ENCODE measurements at places on chromosomes 3 and 15. TPM values are rescaled to one million over a fixed set of nuclear protein-coding genes. Genes with fewer than 3 reads are reported as not detected.

DNA sequence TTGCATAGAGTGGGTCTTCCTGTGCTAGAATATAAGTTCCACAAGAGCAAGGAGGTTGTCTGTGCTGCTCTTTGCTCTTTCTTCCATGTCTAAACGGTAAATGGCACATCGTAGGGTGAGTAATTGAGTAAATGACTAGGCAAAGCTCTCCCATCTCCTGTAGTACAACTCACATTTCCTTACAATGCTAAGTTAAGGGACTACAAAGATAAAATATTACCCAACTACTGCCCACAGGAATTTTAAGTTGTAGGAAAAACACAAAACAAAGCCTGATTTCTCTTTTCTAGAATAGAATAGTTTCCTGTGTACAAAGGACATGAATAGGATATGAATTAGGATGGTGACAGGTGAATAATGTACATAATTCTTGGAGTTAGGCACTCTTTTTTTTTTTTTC, 19.9 kb upstream of the LRIG1 start:
- no peak overlapping the region for H3K4me3 ChIP-seq
- H3K27ac ChIP-seq = no peak overlapping the region
- H3K27me3 ChIP-seq = peaks cover 11% of the 10 kb centered on the region
- no peaks in the 10 kb centered on the region for H3K36me3 ChIP-seq

The GOLGA8G gene
- total RNA-seq = not detected

DNA sequence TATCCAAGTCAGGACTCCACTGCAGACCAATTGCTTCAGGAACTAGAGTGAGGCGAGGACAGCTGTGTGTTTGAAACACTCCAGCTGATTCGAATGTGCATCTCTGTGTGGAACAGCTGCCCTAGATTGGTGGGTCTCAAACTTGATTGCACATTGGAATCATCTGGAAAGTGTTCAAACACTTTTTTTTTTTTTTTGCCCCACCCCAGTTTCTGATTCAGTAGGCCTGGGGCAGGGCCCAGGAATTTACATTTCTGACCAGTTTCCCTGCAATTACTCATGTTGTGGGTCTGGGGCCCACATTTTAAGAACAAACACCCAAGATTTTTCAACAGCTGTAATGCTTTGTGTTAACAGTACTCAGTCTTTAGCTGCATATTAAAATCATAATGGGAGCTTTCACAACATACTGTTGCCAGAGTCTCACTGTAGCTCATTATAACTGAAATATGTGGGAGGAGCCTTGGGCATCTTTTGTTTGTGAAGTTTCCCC, 156.6 kb downstream of the NR1D2 start:
- no peaks in the 10 kb centered on the region for H3K36me3 ChIP-seq
- H3K4me1 ChIP-seq = peaks cover 5% of the 10 kb centered on the region
- no peaks in the 10 kb centered on the region for H3K27me3 ChIP-seq
- H3K4me3 ChIP-seq = no peak overlapping the region
- no peak for DNase-seq

The SLC22A13 gene
- 0.60 TPM for total RNA-seq

GRCh38 chr15:69652293-69652692, 199.7 kb downstream of the RPLP1 start:
- no peaks in the 10 kb centered on the region for H3K36me3 ChIP-seq
- no peak overlapping the region for H3K27ac ChIP-seq
- H3K4me1 ChIP-seq = peaks cover 27% of the 10 kb centered on the region
- H3K27me3 ChIP-seq = peaks cover 57% of the 10 kb centered on the region

DNA sequence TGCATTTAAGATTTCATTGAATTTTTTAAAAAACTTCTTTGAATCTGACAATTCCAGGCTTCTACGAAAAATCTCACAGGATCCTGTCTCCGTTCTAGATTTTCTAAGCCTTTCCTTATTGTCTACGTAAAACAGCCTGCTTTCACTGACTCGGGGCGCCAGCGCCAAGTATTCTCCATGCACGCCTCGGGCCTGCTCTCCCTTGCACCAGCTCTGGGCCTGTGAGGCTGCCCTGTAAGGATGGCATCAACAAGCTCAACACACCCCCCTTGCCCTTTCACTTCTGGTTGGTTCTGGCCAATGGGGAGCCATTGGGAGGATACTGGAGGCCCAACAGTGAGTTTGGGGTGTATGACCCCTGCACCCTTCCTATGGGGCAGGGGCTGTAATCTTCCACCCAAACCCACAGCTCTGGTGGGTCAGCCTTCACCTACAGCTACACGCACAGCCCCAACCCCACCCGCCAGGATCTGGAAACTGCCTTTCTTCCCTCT, 47.8 kb downstream of the SLC41A3 start:
- H3K4me1 ChIP-seq = peaks cover 4% of the 10 kb centered on the region
- peaks cover 35% of the 10 kb centered on the region for H3K36me3 ChIP-seq
- no peak overlapping the region for H3K27ac ChIP-seq
- H3K27me3 ChIP-seq = no peaks in the 10 kb centered on the region

DNA sequence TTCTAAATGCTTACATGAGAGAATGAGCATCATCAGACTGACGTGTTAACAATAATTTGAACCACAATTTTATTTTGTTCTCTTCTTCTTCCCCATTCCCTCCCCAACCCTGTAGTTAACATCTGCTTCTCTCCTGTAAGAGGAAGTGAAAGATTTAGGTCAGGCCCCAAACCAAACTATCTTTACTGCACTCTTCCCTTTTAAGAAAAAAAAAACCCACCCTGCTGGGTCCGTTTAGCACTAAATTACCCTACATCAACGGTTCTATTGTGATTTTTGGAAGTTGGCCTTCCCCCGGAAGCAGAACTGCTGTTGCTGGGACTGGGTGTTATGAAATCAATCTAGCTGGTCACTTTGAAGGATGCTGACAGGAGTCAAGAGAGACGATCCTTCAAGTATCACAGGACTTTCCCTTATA, 49.4 kb downstream of the NFKBIZ start:
- no peaks in the 10 kb centered on the region for H3K27me3 ChIP-seq
- H3K4me3 ChIP-seq = no peak overlapping the region
- no peaks in the 10 kb centered on the region for H3K36me3 ChIP-seq
- H3K27ac ChIP-seq = no peak overlapping the region

GRCh38 chr3:41033956-41034519, 165.3 kb upstream of the CTNNB1 start:
- H3K27ac ChIP-seq = no peak overlapping the region
- H3K27me3 ChIP-seq = no peaks in the 10 kb centered on the region
- no peaks in the 10 kb centered on the region for H3K4me1 ChIP-seq
- DNase-seq = no peak
- no peak overlapping the region for H3K4me3 ChIP-seq

The KBTBD13 gene
- total RNA-seq = not detected

- H3K27ac ChIP-seq = no peak overlapping the region
- H3K27me3 ChIP-seq = no peaks in the 10 kb centered on the region
- no peak for DNase-seq
- H3K4me3 ChIP-seq = no peak overlapping the region
- peaks cover 22% of the 10 kb centered on the region for H3K36me3 ChIP-seq
- H3K4me1 ChIP-seq = no peaks in the 10 kb centered on the region
Observed at GRCh38 chr3:141960731-141961130, 84.3 kb downstream of the ATP1B3 start.

GRCh38 chr3:140219291-140219690, 284.3 kb downstream of the CLSTN2 start:
- H3K36me3 ChIP-seq = no peaks in the 10 kb centered on the region
- H3K27ac ChIP-seq = no peak overlapping the region
- H3K4me1 ChIP-seq = peaks cover 4% of the 10 kb centered on the region
- no peak overlapping the region for H3K4me3 ChIP-seq
- peaks cover 3% of the 10 kb centered on the region for H3K27me3 ChIP-seq
- no peak for DNase-seq

DNA sequence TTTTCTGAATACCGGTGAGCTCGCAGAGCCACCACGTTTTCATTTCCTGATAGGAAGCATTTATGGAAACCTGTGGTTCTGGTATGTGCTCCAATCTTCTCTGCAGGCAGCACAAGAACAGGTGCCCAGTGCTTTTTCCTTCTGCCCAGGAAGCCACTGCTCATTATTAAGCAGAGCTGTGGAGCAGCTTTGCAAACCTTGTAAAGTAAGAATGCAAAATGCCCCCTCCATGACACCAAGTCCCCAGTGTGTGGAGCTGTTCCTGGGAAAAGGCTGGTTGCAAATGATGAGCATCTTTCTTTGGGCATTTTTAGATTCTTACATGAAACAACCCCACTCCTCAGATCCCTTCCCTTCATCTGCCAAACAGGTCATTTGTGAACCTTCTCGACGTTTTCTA, 65.7 kb upstream of the MRPL3 start:
- peaks cover 20% of the 10 kb centered on the region for H3K27me3 ChIP-seq
- H3K4me1 ChIP-seq = no peaks in the 10 kb centered on the region
- no peak overlapping the region for H3K27ac ChIP-seq
- DNase-seq = no peak
